NCI-H2107 (cell line): ENCODE measurements at places on chromosomes 5 and 9.

DNA sequence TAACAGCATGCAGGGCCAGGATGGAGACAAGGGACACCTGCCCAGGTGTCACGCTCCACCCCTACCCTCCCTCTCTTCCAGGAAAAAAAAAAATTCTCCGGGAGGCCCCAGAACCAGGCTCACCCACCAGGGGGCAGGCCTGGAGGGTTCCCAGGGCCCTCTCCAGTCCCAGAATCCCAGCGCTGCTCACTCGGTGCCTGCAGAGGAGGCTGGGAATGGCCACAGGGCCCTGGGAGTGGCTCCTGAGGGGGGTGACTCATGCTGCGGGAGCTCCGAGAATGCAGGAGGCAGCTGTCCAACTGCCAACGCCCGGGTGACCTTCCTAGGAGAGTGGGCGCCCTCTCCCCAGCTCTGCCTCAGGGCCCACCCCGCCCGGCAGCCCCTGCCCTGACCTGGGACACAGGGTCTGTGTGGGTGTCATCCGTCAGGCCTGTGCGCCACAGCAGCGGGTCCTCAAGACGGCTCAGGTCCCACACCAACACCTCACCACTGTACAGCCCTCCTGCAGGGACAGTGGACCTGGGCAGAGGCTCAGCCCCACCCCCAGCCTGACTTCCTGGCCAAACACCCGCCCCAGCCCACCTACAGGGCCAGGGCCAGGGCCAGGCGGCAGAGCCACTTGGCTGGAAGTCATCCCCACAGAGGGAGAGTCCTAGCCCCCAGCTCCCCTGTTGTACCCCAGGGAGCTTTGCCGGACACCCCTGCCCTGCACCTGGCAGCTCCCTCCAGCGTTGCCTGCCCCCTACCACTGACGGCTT lies 21.2 kb downstream of the DYNC2I2 start:
- DNase-seq: peak; percentile 77

DNA sequence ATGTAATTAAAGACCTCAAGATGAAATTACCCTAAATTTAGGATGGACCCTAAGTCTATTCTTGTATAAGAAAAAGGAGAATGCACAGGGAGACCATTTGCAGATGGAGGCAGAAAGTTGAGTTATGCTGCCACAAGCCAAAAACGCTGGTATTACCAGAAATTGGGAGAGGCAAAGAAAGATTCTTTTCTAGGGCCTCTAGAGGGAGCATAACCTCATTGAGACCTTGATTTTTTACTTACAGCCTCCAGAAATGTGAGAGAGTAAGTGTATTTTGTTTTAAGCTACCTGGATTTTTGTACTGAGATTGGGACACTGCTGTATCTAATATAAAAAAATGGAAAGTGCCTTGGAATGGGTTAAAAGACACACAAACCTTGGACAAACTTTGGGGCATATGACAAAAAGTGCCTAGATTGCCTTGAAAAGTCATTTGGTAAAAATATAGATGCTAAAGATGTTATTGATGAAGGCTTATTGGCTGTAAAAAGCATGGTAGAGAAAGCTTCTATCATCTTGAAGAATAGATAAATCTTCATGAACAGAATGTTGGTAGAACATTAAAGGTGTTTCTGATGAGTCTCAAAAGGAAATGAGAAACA lies 174.7 kb upstream of the PRDM9 start:
- no peak for DNase-seq

DNA sequence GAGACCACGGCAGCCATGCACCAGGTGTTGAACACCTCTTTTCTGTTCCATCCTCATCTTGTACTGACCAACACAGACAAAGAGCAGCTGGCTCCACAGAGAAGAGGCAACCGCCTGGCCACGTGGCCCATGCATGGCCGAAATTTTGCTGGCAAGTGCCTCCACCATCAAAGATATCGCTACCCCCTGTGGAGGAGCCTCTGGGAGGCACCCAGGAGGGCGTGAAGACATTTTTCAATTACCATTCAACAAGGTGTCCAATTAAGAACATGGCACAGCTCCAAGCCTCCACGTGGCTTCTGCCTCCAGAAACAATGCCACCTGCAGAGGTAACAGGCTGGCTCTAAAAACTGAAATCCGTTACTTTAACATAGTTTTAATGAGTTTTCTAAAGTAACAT lies 54.4 kb upstream of the CKS2 start:
- DNase-seq: no peak

GRCh38 chr5:16143361-16144049 lies 36.1 kb downstream of the MARCHF11 start:
- no peak for DNase-seq
